AG08395 (cell line): ENCODE measurements at places on chromosomes 7 and 10.

GRCh38 chr10:35225204-35225603 lies 98.6 kb downstream of the CREM start:
- no peak for DNase-seq

GRCh38 chr7:134669388-134669787 lies 22.7 kb downstream of the BPGM start:
- DNase-seq, result no peak

GRCh38 chr7:18345641-18346234 lies 149.8 kb upstream of the HDAC9 start:
- peak; percentile 29 for DNase-seq

DNA sequence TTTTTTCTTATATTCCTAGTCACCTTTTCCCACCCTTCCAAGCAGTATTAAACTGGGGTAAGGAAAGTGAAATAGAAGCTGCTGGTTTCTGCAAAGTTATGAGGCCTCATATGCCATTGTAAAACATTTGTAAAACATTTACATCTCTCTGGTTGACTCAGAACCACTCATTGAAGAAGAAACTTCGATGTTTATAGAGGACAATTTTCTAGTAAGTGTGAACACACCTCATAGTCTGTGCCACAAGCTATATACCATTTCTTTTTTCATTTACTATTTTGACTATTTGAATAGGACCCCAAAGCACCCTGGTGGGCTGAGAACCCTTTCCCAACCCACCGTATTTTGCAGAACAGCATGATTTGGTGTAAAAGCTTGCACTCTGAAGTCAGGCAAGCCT lies 12.9 kb upstream of the ITGB1 start:
- DNase-seq, result no peak

GRCh38 chr7:103379270-103379975 lies 32.0 kb downstream of the PSMC2 start:
- no peak for DNase-seq

GRCh38 chr7:7920481-7920880 lies 48.1 kb upstream of the GLCCI1 start:
- no peak for DNase-seq

- DNase-seq, result no peak
These were observed 10.0 kb upstream of the PCGF5 start for GRCh38 chr10:91210435-91210834.

DNA sequence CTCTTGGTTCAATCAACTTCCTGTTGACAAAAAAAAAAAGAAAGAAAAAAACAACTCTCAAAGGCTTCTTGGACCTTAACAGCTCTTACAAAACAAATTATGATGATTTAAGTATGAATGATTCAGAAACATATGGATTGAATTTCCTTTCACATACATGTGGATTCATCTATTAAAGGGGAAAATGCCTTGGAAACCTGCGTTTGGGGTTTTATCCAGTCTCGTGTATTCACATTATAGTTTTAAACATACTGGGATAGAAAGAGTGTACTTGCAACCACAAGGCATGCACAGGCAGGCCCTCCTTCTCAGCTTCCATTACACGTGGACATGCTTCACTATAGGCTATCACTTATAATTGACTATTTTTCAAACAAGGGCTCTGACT lies 286.7 kb downstream of the INHBA start:
- DNase-seq, result no peak

DNA sequence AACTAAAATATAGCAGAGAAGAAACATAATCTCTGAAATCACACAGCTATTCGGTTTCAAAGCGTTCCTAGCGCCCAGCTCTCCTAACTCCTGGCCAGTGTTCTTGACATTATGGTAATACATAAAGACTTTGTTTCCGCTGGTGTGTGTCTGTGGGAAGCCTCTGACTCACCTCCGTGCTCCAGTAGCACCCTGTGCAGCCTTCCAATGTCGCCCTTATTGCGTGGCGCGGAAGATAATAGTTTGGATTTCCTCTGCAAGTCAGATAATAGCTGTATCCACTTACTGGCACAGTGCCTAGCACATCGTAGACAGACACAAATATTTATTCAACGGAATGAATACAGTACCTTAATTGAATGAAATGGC lies 570 bp downstream of the BMS1 start:
- peak; percentile 21 for DNase-seq

GRCh38 chr7:108045154-108045553 lies 42.2 kb upstream of the LAMB1 start:
- DNase-seq, result no peak

DNA sequence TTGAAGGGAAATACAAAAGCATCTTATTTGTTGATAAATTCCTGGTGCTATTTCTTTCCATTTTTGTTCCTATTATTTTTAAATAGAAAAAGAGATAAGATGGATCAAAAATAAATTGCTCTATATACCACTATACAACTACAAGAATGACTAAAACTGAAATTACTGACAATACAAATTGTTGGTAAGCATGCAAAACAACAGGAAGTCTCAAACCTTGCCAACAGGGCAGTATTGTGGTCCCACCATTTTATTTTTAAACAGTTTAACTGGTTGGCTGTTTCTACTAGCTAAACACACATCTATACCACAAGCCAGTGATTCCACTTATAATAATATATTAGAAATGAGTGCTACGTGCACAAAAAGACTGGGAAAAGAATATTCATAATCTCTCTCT lies 213.0 kb downstream of the JAZF1 start:
- no peak for DNase-seq

DNA sequence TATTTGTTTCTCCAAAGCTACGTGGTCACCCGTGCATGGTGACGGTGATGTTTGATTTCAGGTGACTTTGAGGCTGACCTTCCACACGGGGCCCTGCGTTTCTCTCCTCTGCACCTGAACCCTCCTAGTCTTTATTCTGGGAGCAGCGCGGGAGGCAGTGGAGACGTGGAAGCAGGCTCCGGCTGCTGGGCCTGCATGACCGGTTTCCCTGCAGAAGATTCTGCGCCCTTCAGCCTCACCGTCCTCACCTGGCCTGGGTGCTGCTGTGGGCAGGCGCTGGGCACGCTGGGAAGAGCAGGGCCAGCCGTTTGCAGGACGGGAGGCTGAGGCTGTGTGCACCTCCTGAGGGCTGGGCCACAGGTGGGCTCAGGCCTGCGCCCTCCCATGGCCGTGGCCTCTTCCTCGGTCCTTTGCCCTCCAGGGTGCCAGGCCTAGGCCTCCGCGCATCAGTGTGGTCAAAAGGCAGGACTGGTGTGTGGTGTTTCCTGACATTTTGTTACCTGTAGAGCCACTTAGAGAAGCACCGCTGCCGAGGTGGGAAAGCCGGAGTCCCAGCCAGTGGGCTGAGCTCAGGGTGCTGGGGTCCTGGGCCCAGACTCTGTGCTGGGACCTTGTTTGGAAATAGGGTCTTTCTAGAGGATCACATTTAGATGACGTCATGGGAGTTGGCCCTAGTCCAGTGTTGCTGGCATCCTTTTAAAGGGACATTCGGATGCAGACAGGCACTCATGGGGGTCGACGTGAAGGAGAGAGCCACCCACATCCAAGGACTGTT lies 478.3 kb downstream of the DNAJB6 start:
- no peak for DNase-seq

GRCh38 chr10:52216852-52217251 lies 97.2 kb upstream of the DKK1 start:
- DNase-seq, result peak; percentile 9

GRCh38 chr7:30692438-30692837 lies 10.2 kb upstream of the CRHR2 start:
- DNase-seq, result no peak

DNA sequence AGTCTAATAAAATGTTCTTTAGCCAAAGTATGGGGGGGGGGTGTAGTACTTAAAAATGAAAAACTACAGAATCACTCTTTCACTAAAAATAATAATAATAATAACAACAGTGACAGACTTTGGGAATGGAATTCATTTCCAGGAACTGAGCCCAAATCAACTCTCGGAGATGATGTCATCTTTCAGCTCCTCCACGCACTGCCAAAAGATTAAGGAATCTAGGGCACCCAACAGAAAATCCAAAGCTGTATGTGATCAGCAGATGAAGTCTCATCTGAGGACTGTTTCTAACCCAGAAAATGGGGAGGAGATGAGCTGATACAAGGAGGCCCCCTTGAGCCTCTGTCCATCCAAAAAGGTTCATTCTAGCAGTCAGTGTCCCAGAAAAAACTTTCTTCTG lies 54.5 kb downstream of the GRB10 start:
- peak; percentile 67 for DNase-seq

- no peak for DNase-seq
These were observed 24.8 kb downstream of the PCBD1 start for GRCh38 chr10:70863470-70864160.

DNA sequence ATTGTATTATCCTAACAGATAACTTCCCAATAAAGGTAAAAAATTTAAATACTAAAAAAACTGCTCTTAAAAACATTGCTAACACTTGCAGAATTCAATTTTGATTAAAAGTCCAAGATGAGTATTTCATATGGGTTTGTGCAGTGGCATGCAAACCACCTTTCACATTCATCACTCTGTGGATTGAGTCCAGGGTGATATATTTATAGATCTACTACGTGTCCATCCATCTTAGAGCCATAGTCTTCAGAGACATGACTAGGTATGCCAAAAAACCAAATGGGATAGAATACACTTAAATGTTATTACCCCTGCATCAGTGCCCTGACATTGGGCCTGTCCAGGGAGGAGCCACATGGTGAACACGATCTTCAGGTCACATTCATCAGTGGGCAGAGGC lies 96.0 kb downstream of the DOCK4 start:
- no peak for DNase-seq

- DNase-seq, result peak; percentile 30
These were observed 19.7 kb upstream of the FKBP9 start for GRCh38 chr7:32937344-32938174.

- DNase-seq, result peak; percentile 89
These were observed 53.8 kb downstream of the NCAPG2 start for GRCh38 chr7:158650821-158651225.

DNA sequence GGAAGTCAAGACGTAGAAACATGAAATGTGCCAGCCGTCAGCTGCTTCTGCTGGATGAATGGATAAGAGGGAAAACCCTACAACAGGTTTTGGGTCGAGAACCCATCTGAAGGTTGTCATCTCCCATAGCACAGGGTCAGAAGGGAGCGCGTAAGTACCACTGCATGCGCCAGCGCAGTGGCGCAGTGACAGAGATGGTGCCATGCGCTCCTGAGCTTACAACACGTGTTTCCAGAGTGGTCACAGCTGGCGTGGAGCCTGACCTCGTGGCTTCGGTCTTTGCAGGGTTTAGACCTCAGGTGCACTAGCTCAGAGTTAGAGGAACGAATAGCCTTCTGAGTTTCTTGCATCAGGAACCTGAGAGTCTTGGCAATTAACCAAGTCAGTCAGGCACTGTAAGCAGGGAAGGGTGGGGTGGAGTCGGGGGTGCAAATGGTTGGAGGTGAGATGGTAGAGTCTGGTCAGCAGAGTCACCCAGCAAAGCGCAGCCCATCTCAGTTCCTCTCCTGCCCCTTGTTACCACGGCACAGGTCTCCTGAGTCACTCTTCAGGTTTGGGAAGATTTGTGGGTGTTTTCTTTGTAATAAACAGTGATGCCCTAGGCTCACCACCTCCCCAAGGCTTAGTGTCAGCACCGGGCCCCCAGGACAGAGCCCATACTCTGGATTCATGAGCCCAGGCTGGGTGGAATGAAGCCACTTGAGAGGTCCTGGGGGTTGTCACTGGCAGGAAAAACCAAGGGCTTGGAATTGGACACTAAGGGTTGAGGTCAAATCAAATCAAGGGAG lies 84.1 kb upstream of the PPIF start:
- DNase-seq, result no peak

DNA sequence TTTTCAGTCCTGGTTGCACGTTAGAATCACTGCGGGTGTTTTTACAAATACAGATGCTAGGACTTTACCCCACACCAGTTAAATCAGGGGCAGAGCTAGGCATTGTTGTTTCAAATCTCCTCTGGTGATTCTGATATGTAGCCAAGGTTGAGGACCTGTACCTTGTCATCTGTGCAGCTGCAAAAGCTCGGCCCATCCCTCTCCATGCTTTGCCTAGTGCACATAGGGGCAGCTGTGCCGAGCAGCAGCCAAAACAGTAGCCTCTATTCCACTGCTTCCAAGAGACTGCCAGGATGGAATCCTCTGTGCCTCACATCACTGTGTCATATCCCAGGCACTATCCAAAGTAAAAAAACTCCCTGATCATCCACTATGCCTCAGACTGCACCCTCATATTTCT lies 181.3 kb downstream of the CDK14 start:
- peak; percentile 12 for DNase-seq

- no peak for DNase-seq
These were observed 170.2 kb downstream of the ADARB2 start for GRCh38 chr10:1567152-1567551.

DNA sequence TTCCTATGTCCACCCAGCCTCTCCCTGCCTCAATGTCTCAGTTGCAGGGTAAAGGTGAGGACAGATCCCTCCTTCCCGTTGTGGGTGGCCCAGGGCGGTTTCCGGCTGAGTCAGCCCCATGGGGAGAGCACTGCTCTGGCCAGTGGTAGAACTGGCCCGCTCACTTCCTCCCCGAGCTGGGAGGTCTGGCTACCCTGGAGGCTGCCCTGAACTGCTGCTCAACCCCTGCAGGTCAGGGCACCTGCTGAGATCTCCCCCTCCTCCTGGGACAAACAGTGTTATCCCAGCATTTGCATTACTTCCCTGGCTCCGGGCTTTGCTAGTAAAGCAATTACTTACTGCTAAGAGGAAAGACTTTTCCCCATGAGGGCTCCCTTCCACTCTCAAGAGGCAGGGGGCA lies 21.4 kb upstream of the IMPDH1 start:
- no peak for DNase-seq

DNA sequence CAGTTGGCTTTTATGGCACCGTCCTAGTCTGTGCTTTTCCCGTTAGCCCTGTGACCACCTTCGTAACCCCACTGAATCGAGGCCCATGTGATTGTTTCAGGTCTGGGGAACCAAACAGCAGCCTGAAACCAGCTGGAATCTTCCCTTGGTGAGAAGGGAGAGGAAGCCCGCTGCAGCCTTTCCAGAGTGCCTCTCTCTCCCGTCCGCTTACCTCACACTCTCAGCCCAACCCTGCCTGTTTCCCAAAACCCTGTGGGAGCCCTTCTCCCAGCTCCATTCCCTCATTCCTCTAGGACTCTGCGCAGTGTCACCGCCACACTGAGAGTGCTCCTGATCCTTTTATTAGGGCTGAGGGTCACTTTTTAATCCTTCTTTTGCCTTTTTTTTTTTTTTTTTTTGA lies 139.6 kb downstream of the WDR37 start:
- no peak for DNase-seq

- no peak for DNase-seq
These were observed 159.8 kb downstream of the PHF14 start for GRCh38 chr7:11133436-11133959.

DNA sequence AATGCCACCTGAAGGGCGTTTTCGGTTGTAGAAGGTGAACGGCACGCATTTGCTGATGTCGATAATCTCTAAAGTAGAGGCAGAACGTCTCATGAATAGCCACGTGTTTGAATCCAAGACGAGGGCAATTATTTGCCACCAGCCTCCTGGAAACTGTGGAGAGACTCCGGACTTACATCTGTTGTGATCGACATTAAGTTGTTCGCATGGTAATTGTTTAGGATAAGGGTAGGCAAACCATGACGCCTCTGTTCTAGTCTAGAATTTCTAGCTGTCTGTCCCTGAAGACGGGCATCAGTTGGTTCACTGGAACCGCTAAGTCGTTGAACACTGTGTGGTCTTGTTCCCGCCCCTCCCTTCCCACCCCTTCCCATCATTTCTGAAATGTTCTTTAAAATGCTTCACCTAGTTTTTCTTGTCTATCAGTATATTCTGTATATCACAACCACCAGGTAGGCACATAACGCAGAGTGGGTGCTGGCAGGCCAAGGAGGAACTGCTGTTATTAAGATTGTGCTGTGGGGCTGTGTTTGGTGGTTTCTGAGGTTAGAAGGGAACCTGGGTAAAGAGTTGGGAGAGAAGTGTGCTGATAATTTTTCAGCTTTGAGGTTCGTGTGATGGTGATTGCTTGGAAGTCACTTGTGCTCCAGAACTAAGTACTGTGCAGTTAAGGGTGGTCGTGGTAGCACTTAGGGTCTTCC lies 1.2 kb downstream of the UBE3C start:
- DNase-seq, result no peak
